Occipital lobe (tissue), 3 donors: ENCODE measurements at places on chromosomes 12 and 14.
A peak's percentile ranks its signal among the peaks of the same experiment; 100 is the strongest.

- DNase-seq: no peak
Measured at GRCh38 chr12:92546259-92546634, 156.5 kb upstream of the PLEKHG7 start.

DNA sequence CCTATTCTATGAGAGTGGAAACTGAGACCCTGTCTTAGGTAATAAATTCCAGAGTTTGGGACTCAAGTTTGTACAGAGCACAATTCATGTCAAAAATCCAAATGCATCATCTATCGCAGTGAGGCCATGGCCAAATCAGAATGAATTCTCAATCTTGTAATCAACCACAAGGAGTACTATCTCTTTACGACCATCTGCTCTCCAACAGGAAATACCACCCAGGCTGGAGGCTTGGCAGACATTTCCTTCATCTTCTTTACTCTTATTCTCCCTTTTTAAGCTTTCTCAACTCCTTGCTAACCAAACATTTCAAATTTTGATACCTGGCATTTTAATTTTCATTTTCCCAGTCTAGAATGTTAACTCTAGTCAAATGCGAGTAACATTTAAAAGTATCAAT lies 32.7 kb upstream of the RNU6-7 start:
- DNase-seq: no peak

DNA sequence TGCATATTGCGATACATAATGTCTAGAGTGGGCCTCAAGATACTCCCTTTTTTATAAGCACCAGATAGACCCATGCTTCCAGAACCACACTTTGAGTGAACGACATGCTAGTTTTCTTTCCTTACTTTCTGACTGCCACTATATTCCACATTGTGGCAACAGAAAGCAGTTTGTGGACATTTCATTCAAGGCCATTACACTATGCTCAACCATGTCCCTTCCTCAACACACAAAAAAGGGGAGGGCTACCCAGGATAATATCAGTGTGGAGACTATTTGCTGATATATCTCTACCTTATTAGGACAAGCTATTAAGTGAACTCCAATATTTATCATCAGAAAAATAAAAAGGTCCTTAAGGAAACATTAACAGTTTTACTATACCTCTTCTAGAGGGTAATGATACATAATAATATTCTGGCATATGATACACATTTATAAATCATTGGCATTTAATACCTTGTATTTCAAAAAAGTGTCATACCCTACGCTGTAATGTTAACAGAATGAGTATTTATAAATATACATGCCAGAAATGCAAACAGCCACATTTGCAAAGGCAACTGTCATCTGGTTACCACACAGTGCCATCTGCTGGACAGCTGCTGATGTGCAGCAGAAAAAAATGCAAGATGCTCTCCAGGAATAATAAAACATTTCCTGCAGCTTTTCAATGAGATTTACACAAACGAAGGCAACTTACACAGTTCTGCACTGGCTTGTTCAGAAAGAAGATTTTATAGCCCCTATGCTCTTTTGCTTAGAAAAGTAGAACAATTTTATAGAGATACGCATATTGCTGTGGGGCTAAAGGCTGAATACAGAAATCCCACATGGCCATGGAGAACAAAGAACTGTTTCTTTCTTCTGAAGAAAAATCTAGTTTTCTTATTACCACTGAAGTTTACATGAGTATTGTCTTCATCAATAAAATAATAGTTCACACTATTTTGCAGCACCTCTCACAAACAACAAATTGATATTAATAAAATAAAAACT lies 182.2 kb upstream of the GRIP1 start:
- peak; percentile 49 for DNase-seq

DNA sequence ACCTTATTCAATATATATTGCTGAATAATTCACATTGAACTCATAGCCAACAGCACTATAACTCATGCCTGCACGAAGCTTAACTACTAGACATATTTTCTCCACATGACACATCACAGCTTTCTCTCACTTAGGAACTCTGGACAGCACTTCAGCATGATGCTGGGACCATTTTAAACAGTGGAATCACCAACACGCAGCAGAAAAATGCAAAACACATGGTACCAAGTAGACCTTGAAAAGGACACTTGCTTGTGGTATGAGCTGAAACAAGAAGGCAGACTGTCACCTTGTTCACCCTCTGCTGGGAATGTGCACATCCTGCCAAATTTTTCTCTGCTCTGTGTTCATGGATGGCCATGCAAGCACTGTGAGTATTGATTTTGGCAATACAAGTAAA lies 34.8 kb upstream of the CD9 start:
- no peak for DNase-seq

- no peak for DNase-seq
Measured at GRCh38 chr14:69693145-69693544, 73.8 kb upstream of the SRSF5 start.

GRCh38 chr12:32024884-32025592 lies 65.8 kb downstream of the RESF1 start:
- DNase-seq: no peak

DNA sequence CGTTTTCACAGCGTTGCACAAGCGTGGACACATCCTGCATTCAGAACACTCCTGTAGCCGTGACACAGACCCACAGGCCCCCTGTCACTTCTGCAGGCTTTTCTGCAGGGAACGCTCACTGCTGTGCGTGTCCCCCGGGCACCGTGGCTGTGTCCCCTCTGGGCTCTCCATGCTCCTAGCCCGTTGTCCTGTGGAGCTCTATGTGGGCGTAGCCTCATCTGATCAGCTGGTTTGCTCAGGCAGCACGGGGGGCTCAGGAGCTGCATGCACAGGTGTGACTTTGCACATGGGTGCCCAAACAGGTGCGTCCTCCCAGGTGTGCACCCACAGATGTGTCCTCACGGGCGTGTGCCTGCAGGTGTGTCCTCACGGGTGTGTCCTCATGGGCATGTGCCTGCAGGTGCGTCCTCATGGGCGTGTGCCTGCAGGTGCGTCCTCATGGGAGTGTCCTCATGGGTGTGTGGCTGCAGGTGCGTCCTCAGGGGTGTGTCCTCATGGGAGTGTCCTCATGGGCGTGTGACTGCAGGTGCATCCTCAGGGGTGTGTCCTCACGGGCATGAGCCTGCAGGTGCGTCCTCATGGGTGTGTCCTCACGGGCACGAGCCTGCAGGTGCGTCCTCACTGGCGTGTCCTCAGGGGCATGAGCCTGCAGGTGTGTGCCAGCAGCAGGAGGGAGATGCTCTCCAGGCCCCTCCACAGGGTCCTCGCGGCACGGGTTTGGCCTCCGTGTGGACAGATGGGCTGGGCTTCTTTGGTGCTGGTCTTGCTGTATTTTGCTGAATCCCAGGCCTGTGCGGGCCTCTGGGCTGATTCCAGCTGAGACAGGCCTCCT lies 17.5 kb downstream of the MTA1 start:
- DNase-seq: no peak

- DNase-seq: no peak
Measured at GRCh38 chr14:24430143-24430681, 458 bp downstream of the KHNYN start.
